ENCODE measurements at places on chromosomes 7 and 10. TPM values are rescaled to one million over a fixed set of nuclear protein-coding genes. Genes with fewer than 3 reads are reported as not detected.

MAGI2 gene
- total RNA-seq: 0.17 TPM

OR2A1 gene
- not detected for total RNA-seq

PHKG1 gene
- 3.4 TPM for total RNA-seq

HMX2 gene
- total RNA-seq: not detected

LIPF gene
- total RNA-seq: not detected

PRSS1 gene
- not detected for total RNA-seq

FAM237B gene
- total RNA-seq: not detected

LRRD1 gene
- total RNA-seq: not detected

CALHM1 gene
- total RNA-seq: not detected

PVRIG gene
- 30.5 TPM for total RNA-seq

BRAT1 gene
- total RNA-seq: 39.2 TPM

TMEM140 gene
- 4.5 TPM for total RNA-seq

CDC14C gene
- not detected for total RNA-seq

MLXIPL gene
- not detected for total RNA-seq

ZNF853 gene
- 0.42 TPM for total RNA-seq

SFRP4 gene
- not detected for total RNA-seq

CPA5 gene
- 1.3 TPM for total RNA-seq

ZSWIM8 gene
- total RNA-seq: 54.2 TPM

RGS10 gene
- total RNA-seq: 142 TPM

GBX1 gene
- total RNA-seq: not detected

TSPAN15 gene
- 1.6 TPM for total RNA-seq

MSMB gene
- total RNA-seq: not detected

AQP1 gene
- 0.13 TPM for total RNA-seq

GGCT gene
- 79.0 TPM for total RNA-seq

SRRM3 gene
- not detected for total RNA-seq

VWA2 gene
- total RNA-seq: not detected

ATRNL1 gene
- not detected for total RNA-seq

ARF5 gene
- total RNA-seq: 122 TPM

CPA2 gene
- total RNA-seq: not detected

CCDC172 gene
- not detected for total RNA-seq

ZMIZ2 gene
- 123 TPM for total RNA-seq

MCM10 gene
- 104 TPM for total RNA-seq

SPDYE8 gene
- not detected for total RNA-seq
